Cardiac fibroblast (primary cell): ENCODE measurements at places on chromosomes 3 and 15.

DNA sequence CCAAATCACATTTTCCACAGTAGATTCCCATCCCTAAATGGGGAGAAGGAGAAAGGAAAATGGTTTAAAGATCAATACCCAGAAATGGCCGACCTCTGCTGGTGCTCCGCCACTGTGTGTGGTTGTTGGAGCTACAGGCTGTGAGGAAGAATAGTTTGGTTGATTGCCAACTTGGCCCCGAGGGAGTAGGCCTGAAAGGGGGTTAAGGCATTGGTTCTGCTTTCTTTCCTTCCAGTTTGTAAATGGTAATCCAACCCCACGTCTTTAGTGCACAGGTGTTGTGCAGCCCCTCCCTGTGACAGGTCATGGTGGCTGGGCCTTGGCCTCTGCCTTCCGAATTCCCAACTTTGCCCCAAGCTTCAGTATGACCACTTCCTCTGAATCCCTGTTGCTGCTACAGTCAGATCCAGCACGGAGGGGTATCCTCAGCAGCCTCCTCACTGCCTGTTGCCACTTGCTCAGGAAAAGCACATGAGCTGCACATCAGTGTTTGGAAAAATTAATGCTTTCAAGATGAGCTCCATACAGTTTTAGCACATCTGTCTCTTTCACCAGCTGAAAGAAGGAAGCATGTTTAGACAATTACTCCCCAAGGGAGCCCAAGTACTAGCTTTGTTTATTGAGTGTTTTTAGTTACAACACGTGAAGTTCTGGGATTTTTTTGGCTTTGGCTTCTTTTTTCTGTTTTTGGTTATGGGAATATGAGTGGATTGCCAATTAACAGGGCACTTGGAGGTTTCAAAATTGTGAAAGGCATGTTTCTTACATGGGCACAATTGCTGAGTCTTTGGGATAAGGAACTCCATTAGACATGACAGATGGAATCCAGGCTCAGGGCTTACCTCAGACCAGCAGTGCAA lies 92.3 kb upstream of the ROPN1 start:
- DNase-seq, result no peak

DNA sequence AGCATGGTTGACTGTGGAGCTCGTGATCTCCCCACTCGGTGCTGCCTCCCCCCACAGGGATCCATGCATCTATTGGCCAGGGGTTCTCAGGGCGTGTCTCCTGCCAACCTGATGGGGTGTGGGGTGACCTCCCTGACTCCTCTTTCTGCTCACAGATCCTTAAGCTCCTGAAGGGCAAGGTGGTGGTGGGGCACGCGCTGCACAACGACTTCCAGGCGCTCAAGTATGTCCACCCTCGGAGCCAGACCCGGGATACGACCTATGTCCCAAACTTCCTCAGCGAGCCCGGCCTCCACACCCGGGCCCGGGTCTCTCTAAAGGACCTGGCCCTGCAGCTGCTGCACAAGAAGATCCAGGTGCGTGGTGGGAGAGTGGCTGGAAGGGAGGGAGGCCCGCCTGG lies 7.9 kb downstream of the AEN start:
- DNase-seq, result no peak

GRCh38 chr3:112411425-112411824 lies 78.5 kb downstream of the CD200 start:
- no peak for DNase-seq

DNA sequence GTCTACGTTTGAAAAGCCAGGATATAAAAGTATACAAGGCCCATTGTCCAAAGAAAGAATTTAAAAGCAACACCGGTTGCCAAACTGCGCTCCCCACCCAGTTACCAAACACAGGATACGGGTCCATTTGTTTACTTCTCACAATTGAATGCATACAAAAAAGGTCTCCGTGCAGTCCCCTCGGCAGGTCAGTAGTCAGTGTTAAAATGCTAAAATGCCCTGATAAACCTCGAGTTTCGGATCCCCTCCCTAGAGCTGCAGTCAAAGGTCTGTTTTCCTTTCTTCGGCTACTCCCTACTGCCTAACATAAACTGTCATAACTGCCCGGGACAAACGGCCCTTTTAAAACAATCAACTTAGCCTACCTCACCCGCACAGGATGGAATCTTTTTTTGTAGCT lies 534.6 kb downstream of the FOXP1 start:
- no peak for DNase-seq

- DNase-seq, result no peak
Measured at GRCh38 chr3:37800022-37800551, 61.6 kb upstream of the CTDSPL start.

DNA sequence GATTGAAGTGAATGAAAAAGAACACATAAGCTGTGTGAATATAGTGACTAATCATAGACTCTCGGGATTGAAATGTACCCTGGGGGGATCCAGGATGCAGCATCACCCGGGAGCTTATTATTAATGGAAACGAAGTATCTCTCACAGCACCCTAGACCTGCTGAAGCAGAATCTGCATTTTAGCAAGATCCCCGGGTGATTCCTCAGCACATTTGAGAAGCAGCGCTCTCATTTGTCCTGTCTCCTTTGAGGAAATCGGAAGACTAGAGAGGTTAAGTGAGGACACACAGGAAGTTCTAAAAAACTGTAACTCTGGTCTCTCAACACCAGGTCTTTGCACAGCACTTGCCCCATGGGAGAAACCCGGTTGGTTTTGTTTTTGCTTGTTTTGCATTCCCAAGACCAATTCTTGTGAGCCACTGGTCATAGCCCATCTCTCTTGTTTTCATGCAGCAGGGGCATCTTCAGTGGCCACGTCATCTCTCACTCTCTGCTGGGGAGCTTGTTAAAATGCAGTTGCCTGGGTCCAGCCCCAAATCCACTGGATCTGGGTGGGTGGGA lies 30.2 kb downstream of the ZNF710 start:
- peak; percentile 81 for DNase-seq
